Activated T-helper 1 cell treated with anti-CD3 and anti-CD28 coated beads, Interleukin-12 subunit alpha, Interleukin-12 subunit beta, Interleukin-2, Interleukin-4 antibody, amounts not matched to agents 30 ng/mL and 10 ng/mL and 1 ng/mL, durations not matched to agents 14 hours and 24 hours and 36 hours (primary cell): ENCODE measurements at places on chromosomes 16 and 17. TPM values are rescaled to one million over a fixed set of nuclear protein-coding genes. Genes with fewer than 3 reads are reported as not detected.

The CD300E gene
- total RNA-seq = not detected in 2 replicates

The NLRC5 gene
- total RNA-seq = 164 and 175 TPM in 2 replicates

DNA sequence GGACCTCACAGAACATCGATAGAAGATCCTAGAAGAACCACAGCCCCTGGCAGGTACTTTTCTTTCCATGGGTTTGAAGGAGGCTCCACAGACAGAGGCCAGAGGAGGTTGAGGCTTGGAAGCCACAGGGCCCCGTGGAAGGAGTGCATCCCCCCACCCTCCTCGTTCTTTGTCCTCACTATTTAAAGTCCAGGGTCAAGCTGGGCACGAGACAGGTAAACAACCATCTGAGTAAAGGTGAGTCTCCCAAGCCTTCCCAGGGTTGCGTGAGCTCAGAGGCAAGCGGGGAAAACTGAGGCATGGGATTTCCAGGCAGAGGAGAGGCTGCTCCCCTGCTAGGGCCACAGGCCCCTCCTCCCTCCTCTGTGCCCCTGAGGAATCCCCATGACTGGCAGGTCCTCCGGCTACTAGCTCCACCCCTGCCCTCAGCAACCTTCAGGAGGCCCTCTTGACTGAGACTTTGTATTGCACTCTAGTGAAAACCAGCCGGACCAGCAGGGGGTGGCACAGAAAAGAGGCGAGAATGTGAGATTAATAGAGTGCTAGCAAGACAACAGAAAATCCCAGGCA is 927 bp upstream of the SULT1A2 start:
- H3K4me3 ChIP-seq = no peak overlapping the region
- no peaks in the 10 kb centered on the region for H3K4me1 ChIP-seq
- no peak for DNase-seq
- no peaks in the 10 kb centered on the region for H3K27me3 ChIP-seq

- H3K36me3 ChIP-seq = no peaks in the 10 kb centered on the region
- no peak for DNase-seq
- H3K4me1 ChIP-seq = peaks cover 12% of the 10 kb centered on the region
- H3K27ac ChIP-seq = no peak overlapping the region
- peaks cover 12% of the 10 kb centered on the region for H3K27me3 ChIP-seq
- H3K4me3 ChIP-seq = no peak overlapping the region
Observed at GRCh38 chr16:84694980-84695379, 4.8 kb upstream of the USP10 start.

The TRPV3 gene
- total RNA-seq = 0.26 and 0.51 TPM in 2 replicates

DNA sequence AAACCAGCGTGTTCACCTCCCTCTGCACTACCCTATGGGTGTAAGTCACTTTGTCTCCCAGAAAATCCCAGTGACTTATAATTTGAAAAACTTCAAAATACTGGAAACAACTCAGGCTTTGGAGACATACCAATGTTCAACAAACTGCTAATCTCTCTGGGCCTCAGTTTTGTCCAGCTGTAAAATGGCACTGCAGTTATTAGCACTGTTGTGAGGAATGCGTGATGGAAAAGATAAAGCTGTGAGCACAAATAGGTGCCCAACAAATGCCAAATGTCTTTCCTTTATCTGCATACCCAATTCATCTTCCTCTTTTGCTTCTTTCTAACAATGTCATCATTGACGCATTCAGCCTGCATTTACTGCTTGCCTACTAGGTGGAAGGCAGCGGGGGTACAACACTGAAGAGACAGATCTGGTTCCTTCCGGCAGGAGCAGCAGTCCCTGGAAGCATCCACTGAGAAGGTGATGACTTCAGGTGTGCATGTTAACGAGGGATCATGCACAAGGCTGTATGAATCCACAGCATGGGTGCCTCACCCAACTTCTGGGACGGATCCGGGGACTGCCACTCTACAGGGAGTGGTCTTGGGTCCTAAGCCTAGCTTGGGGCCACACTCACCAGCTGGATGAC is 63.4 kb downstream of the CYTH1 start:
- no peak for DNase-seq
- H3K4me1 ChIP-seq = peaks cover 74% of the 10 kb centered on the region
- peak overlapping the region; percentile 43 for H3K4me3 ChIP-seq
- H3K27ac ChIP-seq = peak overlapping the region; percentile 91

GRCh38 chr16:3623642-3624041 is 12.2 kb upstream of the SLX4 start:
- H3K27ac ChIP-seq = no peak overlapping the region
- H3K36me3 ChIP-seq = peaks cover 1% of the 10 kb centered on the region
- peaks cover 16% of the 10 kb centered on the region for H3K4me1 ChIP-seq
- H3K27me3 ChIP-seq = no peaks in the 10 kb centered on the region
- no peak overlapping the region for H3K4me3 ChIP-seq
- DNase-seq = no peak

GRCh38 chr16:80739523-80739922 is 64.9 kb downstream of the CDYL2 start:
- H3K27me3 ChIP-seq = no peaks in the 10 kb centered on the region
- no peak for DNase-seq
- H3K27ac ChIP-seq = peak overlapping the region; percentile 74
- H3K36me3 ChIP-seq = peaks cover 32% of the 10 kb centered on the region
- peaks cover 61% of the 10 kb centered on the region for H3K4me1 ChIP-seq

DNA sequence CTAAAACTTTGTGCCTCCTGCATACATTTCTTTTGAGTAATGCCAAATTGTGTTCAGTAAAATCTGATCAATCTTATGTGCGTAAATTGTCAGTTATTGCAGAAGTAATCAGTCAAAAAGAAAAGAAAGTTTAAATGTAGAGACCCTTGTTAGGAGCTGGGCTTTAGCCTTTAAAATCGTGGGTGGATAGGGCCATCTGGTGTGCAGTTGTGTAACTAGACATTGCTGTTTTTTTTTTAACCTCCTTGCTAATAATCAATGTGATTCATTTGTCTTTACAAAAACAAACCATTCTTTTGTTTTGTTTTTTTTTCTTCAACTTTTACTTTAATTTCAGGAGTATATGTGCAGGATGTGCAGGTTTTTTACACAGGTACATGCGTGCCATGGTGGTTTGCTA is 5.3 kb upstream of the WWOX start:
- no peak overlapping the region for H3K27ac ChIP-seq
- H3K4me3 ChIP-seq = no peak overlapping the region
- H3K36me3 ChIP-seq = peaks cover 3% of the 10 kb centered on the region
- peaks cover 7% of the 10 kb centered on the region for H3K4me1 ChIP-seq
- H3K27me3 ChIP-seq = peaks cover 10% of the 10 kb centered on the region

- no peak for DNase-seq
- H3K4me3 ChIP-seq = peak overlapping the region; percentile 86
- no peak overlapping the region for H3K27ac ChIP-seq
- H3K36me3 ChIP-seq = peaks cover 15% of the 10 kb centered on the region
- peaks cover 6% of the 10 kb centered on the region for H3K27me3 ChIP-seq
Observed at GRCh38 chr16:2910441-2910969, 1.2 kb upstream of the FLYWCH1 start.

GRCh38 chr17:72033334-72033733 is 87.5 kb upstream of the SOX9 start:
- H3K27ac ChIP-seq = no peak overlapping the region
- H3K36me3 ChIP-seq = no peaks in the 10 kb centered on the region
- H3K27me3 ChIP-seq = peaks cover 2% of the 10 kb centered on the region
- no peak overlapping the region for H3K4me3 ChIP-seq
- H3K4me1 ChIP-seq = peaks cover 24% of the 10 kb centered on the region
- no peak for DNase-seq

DNA sequence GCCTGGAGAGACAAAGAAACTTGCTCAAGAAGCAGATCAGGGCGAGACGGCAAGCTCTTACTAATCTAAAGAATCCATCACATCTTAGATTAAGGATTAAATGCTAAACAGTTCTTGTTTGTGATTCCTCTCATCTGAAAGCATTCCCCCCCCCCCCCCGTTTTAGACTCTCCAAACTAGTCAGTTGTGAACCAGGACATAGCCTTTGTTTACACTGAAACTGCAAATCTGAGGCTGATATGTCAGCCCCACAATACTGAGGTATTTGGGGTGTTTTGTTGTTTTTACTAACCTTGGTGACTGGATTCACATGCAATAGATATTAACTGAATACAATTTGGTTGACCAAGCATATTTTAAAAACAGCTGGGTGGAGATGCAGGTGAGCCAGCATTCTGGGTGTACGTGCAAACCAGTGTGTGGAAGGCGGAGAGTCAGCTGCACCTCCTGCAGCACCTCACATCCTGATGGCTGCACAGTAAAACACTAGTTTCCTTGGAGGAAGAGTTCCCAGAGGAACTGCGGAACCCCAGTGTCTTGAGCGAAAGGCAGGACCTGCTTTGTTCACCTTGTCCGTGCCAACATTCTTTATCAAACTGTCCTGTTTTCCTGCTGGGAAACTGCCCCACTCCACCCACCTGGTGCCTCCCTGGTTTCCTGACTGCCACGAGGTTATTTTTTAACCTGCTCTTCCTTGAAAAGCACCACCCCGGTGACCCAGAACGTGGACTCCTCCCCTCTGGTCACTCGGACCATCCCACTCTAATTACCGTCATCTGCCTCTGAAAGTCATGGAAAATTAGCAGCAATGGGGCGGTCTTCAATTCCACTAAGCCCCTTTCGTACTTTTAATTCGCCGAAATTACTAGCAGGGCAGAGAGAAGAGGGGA is 1.2 kb upstream of the YPEL2 start:
- DNase-seq = peak; percentile 2
- H3K4me3 ChIP-seq = peak overlapping the region; percentile 72
- H3K4me1 ChIP-seq = peaks cover 52% of the 10 kb centered on the region
- H3K36me3 ChIP-seq = no peaks in the 10 kb centered on the region

The KRT14 gene
- not detected in 2 replicates for total RNA-seq

DNA sequence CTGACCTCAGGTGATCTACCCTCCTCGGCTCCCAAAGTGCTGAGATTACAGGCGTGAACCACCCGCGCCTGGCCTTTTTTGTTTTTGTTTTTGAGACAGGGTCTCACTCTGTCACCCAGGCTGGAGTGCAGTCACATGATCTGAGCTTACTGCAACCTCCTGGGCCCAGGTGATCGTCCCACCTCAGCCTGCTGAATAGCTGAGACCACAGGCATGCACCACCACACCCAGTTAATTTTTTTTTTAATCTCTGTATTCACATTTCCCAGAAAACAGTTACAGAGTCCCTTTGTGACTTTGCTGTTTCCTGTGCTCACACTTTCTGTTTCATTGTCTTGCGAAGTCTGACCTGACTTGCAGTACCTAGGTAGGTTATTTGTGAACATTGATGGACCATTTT is 2.7 kb downstream of the CLUAP1 start:
- H3K4me3 ChIP-seq = peak overlapping the region; percentile 77
- H3K27me3 ChIP-seq = peaks cover 3% of the 10 kb centered on the region
- H3K4me1 ChIP-seq = peaks cover 68% of the 10 kb centered on the region
- H3K27ac ChIP-seq = peak overlapping the region; percentile 90
- H3K36me3 ChIP-seq = peaks cover 23% of the 10 kb centered on the region

The KRTAP9-4 gene
- total RNA-seq = not detected in 2 replicates

- no peak overlapping the region for H3K4me3 ChIP-seq
- H3K4me1 ChIP-seq = peaks cover 19% of the 10 kb centered on the region
- no peak for DNase-seq
- no peaks in the 10 kb centered on the region for H3K27me3 ChIP-seq
Observed at GRCh38 chr16:81486540-81487061, 42.0 kb downstream of the CMIP start.

DNA sequence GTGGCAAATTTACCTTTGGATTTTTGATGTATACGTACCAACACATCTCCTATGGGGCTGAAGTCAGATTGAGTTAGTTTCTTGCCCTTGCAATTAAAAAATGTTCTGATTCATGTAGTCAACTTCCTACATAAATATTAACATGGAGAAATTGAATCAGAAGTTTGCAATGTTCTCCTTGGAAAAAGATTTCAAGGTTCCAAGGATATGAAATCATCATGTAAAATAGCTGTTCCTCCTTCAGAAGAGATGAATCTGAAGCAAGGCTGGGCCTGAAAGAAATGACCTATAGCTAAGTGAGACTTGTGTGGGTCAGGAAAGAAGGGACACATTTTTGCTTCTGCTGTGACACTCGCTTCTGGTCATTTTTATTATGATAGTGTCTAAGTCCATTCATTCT is 131.7 kb downstream of the RGS9 start:
- DNase-seq = no peak
- peaks cover 13% of the 10 kb centered on the region for H3K4me1 ChIP-seq
- H3K4me3 ChIP-seq = no peak overlapping the region
- peaks cover 6% of the 10 kb centered on the region for H3K36me3 ChIP-seq
- H3K27ac ChIP-seq = no peak overlapping the region

GRCh38 chr16:80974649-80975376 is 31.9 kb downstream of the CMC2 start:
- H3K4me1 ChIP-seq = peaks cover 6% of the 10 kb centered on the region
- H3K27ac ChIP-seq = peak overlapping the region; percentile 51
- no peak overlapping the region for H3K4me3 ChIP-seq
- H3K27me3 ChIP-seq = no peaks in the 10 kb centered on the region
- no peak for DNase-seq

- H3K27me3 ChIP-seq = peaks cover 21% of the 10 kb centered on the region
- no peak for DNase-seq
- no peaks in the 10 kb centered on the region for H3K36me3 ChIP-seq
- H3K27ac ChIP-seq = no peak overlapping the region
Observed at GRCh38 chr16:50842589-50842988, 100.7 kb downstream of the CYLD start.

GRCh38 chr17:48502901-48503300 is 27.9 kb downstream of the HOXB1 start:
- H3K27me3 ChIP-seq = peaks cover 16% of the 10 kb centered on the region
- DNase-seq = no peak
- peaks cover 33% of the 10 kb centered on the region for H3K4me1 ChIP-seq
- no peak overlapping the region for H3K4me3 ChIP-seq
- H3K36me3 ChIP-seq = no peaks in the 10 kb centered on the region

The PRSS33 gene
- 0.10 TPM in 1 of 2 replicates, not detected in the other for total RNA-seq

The SOX15 gene
- 0.20 and 0.78 TPM in 2 replicates for total RNA-seq

DNA sequence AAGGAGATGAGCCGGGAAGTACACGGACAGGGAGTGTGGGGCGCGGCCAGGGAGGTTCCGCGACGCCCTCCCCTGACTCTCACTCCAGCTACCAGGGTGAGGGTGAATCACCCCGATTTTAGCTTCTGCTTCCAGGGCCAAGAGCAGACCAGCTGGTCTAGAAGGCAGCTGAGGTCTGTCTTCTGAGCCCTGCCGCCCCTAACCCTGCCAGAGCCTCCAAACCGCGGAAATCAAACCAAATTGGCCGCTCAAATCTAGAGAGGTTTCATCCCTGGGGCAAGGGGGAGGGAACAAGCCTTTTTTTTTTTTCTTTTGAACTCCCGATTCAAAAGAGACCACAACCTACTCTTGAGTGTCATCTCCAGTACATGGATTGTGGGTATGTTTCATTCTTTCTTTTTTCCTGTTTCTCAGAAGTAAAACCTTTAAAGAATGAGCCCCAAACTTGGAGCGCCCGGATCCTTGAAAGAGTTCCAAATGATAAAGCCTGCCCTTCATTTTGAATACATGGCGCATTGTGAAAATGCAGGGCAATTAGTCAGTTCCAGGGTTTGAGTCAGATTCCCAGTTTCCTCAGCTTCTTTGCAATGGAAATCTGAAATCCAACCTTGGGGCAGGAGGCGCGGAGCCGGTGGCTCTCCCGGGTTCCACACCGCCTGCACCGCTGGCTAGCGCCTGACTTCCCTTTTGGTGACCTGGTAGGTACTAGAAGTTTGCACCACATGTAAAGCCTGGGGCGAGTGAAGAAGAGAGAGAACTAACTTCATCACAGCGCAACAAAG is 16.5 kb upstream of the ZFHX3 start:
- H3K4me1 ChIP-seq = no peaks in the 10 kb centered on the region
- DNase-seq = no peak
- H3K27me3 ChIP-seq = peaks cover 81% of the 10 kb centered on the region
- no peaks in the 10 kb centered on the region for H3K36me3 ChIP-seq

- H3K27me3 ChIP-seq = peaks cover 8% of the 10 kb centered on the region
- peak overlapping the region; percentile 57 for H3K4me3 ChIP-seq
- DNase-seq = no peak
- no peak overlapping the region for H3K27ac ChIP-seq
- no peaks in the 10 kb centered on the region for H3K36me3 ChIP-seq
- peaks cover 36% of the 10 kb centered on the region for H3K4me1 ChIP-seq
Observed at GRCh38 chr17:29180788-29181160, 576 bp upstream of the MYO18A start.

The SBK1 gene
- total RNA-seq = 0.73 and 0.80 TPM in 2 replicates

The TNFRSF12A gene
- 4.9 and 5.5 TPM in 2 replicates for total RNA-seq
